Stromal cell of bone marrow (primary cell): ENCODE measurements at places on chromosomes 5 and 9.

DNA sequence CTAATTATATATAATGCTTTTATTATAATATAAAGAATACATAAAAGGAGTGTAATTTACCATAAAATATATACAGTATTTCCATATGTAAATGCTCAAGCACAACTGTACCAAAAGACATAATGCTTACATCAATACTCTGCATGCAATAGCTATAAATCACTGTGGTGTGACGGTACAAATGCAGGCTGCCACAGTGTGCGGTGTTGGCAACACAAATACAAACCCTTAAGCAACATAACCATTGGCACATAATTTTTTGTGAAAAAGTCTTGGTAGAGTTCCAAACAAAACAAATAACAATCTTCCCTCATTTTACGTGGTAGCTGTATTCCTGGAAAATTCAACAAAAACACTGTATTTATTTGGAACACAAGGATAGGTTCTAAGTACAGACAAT, 1.9 kb upstream of the SHISAL2B start:
- no peak for DNase-seq

DNA sequence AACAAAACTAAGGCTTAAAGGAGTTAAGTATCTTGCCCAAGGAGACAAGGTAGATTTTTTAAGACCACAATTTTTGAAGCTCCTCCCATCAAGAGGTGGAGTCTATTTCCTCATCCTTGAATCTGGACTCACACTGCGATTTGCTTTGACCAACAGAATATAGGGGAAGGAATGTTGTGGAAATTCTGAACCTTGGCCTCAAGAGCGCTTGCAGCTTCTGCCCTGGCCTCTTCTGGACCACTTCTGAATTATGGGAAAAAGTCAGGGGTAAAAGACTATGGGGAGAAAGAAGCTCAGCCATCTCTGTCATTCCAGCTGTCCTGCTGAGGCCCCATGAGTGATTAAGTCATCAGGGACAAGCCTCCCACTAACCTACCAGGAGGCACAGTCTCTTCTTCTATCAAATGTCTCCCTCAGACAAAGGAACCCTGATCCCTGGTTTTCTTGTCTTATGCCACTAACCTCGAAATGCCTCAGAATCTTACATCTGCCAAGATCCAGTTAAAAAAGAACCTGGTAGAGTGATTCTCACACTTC, 25.9 kb downstream of the MAPKAP1 start:
- no peak for DNase-seq

DNA sequence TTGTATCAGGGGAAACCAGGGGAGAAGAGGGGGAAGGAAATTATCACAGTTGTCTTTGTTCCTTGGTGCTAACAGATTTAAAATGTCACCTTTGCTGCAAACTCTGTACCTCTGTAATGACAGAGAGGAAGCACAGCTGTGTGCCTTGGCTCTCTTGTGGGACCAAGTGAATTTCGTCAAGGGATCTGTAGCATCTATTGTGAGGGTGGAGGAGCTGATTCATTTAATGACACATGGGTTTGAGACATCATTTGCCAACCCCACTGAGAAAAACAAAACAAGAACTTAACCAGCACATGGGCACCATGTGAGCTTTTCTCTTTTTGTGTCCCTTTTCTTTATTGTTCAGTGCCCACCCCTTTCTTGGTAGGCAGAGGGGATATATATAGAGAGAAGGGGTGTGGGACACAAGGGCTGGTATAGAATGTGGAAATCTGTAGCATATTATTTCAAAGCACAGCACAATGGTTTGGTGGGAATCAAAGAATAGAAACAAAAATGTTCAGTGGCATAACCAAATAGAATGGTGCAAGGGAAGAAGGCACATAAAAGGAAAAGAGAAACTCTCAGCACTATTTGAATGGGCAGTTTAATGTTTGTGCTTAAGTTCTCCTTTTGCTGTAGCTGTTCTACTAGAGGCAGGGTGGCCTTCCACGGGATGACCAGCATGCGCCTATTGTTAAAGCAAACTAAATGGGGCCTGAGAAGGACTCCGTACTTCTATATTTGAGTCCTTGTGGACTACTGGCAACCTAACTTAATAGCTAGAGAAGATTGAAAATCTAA, 63.3 kb downstream of the LIX1 start:
- peak; percentile 48 for DNase-seq

- no peak for DNase-seq
Measured at GRCh38 chr5:130141659-130142320, 237.5 kb downstream of the CHSY3 start.

GRCh38 chr9:76576344-76576743, 117.4 kb downstream of the GCNT1 start:
- DNase-seq = peak; percentile 87

GRCh38 chr5:72140711-72141110, 33.4 kb downstream of the MAP1B start:
- no peak for DNase-seq

DNA sequence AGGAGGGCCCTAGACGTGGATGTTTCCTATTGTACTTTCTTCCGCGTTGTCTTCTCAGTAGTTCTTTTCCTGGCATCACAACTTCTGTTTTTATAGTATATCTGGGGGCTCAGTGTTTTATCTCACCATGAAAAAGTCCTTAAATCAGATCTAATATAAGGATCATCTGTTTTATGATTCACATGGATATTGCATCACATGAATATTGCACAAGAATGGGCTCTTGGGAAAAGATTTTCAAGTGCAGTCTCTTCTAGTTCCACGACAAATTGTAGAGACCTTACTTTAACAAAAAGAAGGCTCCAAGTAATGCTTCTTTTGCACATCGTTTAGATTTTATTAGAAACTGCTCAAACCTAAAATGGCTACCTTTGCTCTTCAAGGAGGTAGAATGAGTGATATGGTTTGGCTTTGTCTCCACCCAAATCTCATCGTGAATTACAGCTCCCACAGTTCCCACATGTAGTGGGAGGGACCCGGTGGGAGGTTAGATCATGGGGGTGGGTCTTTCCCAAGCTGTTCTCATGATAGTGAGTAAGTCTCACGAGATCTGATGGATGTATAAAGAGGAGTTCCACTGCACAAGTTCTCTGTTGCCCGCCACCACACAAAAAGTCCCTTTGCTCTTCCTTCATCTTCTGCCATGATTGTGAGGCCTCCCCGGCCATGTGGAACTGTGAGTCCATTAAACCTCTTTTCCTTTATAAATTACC, 53.7 kb upstream of the FAM120A start:
- peak; percentile 9 for DNase-seq

- no peak for DNase-seq
Measured at GRCh38 chr9:90097237-90097636, 492.4 kb downstream of the GADD45G start.

- peak; percentile 61 for DNase-seq
Measured at GRCh38 chr5:147509710-147510651, at the start of gene DPYSL3. TSS of gene DPYSL3 (minus strand) at chr5:147510068. CDS start at chr5:147509858, 210 bp downstream.

- DNase-seq = no peak
Measured at GRCh38 chr9:72888067-72888466, 64.8 kb downstream of the ALDH1A1 start.
